ENCODE measurements at places on chromosomes 12 and 14.
A peak's percentile ranks its signal among the peaks of the same experiment; 100 is the strongest.

- DNase-seq, result no peak
These were observed 42.2 kb upstream of the FBXO33 start for GRCh38 chr14:39474416-39474911.

GRCh38 chr14:96824283-96824682 is 27.1 kb downstream of the VRK1 start:
- no peak for DNase-seq

DNA sequence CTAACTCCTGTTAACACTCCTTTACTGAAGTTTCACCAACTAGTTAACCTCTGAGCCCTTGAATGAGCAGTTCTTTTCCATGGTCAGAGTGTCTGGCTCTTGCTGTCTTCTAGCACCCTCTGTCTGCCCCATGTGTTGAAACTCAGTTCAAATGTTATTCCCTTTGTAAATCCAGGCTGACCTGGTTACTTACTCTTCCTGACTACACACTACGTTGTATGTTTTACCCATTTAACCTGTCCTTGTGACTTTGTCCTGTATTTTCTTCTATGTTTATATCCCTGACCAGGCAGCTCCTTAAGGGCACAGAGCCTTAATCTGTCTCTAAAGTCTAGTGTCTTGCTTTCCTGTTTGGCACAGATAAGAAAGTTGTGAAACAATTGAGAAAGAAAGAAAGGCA is 389.0 kb upstream of the RPL10L start:
- DNase-seq, result no peak

GRCh38 chr14:43410631-43411030 is 1096.5 kb downstream of the FSCB start:
- DNase-seq, result no peak

DNA sequence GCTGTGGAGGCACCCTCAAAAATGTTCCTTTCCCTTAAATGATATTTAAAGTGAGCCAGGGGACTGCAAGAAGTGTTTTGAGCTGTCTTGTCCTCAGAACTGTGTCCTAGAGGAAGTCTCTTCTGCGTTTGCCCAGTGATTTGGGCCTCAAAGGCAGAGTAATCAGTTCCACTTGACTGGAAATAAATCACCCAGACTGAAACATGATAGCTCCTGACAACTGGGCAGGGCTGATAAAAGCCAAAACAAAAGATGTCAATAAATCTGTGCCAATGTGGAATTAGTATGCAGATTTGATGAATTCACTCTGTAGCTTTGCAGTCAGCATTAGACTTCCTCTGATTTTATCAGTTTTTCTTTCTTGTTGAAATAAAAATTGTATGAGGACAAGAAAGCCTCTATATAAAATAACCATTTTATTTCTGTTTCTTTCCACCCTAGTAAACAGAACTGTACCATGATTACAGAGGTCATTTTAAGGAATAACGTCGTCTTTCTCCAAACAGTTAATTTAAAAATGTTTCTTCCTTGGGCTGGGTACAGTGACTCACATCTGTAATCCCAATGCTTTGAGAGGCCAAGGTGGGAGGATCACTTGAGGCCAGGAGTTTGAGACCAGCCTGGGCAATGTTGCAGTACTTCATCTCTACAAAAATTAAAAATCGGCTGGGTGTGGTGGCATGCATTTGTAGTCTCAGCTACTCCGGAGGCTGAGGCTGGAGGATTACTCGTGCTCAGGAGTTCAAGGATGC is 180.8 kb downstream of the ERC1 start:
- DNase-seq, result no peak

DNA sequence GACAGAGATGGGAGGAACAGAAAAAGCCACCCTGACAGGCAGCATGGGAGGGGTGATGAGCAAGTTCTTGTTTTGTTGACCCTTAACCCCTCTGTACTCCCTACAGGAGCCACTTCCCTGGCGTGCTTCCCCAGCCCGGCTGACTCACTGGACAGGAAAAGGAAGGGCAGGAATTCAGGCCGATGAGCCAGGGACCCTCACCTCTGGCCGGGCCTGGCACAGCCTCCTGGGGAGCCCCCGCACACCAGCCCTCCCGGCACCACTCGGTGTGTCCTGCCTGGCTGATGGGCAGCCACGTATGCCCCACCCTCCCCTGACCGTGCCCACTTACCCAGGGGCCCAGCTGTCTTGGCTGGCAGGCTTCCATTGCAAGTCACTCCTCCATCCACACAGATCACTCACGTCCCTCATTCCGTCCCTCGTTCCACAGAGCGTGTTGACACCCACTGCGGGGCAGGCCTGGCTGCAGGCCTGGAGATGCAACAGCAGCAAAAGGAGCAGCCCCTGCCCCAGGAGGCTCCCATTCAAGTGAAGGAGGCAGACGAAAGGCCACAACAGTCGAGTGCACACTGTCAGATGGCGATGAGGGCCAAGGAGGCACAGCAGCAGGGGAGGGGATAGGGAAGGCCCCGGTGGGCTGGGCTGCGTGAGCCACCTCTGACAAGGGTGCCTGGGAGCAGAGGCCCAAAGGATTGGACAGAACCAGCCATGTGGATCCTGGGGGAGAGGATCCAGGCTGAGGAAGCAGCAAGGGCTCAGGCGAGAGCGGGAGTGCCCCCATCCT is 19.7 kb upstream of the CD9 start:
- DNase-seq, result no peak

DNA sequence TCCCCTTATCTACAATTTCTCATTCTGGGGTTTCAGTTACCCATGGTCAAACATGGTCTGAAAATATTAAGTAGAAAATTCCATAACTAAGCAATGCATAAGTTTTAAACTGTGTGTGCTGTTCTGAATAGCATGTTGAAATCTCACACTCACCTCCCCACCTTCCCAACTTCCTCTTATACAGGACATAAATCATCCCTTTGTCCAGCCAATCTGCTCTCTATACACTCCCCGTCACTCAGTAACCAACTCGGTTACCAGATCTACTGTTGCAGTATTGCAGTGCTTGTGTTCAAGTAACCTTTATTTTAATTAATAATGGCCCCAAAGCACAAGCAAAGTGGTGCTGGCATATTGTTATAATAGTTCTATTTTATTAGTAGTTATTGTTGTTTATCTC is 420.5 kb downstream of the GXYLT1 start:
- no peak for DNase-seq

DNA sequence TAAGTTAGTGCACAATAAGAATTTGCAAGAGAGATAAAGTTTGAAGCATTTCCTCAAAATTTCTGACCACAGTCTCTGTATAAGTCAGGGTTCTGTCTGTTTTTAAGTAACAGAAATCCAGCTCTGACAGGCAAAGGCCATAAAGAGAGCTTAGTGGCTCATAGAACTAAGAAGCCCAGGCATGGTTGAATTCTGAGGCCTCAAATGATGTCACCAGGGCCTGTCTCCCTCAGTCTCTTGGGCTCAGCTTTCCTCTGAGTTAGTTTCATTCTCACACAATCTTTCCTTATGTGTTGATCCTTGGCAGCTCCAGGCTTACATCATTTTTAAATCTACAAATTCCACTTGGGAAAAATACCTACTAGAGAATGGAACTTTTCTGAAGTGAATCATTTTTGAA is 173.4 kb upstream of the ATP2B1 start:
- DNase-seq, result no peak

DNA sequence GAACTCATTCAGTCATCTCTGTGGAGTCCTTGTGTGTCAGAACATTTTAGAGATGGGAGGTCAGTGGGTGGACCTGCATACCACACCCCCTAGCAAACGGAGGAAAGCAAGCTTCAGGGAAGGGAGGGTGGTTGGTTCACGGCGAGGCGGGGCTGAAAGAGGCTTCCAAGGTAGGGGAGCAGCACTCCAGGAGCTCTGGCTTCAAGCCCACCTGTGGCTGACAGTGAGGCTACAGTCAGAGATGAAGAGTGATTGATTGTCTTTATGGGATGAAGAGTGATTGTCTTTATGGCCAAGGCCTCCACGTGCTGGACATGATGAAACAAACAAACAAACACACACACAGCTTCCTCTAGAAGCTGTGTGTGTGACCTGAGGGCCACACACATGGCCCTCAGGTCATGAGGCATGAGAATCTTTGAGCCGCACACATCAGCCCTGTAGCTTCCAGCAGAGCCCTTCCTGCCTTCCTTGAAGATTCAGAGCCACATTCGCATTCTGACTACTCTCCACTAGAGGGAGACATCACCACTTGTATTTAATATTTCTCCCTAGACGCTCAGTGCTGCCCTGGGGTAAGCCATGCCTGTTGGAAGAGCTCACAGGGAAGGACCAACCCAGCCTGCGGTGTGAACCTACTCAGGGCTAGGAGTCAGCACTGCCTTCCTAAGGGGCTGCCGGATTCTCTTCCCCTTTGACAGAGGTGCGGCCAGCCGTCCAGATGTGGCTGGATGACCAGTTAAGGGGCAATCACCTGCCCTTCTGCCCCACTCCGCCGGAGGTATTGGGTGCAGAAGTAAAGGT is 54.4 kb upstream of the KCNA1 start:
- peak; percentile 55 for DNase-seq

DNA sequence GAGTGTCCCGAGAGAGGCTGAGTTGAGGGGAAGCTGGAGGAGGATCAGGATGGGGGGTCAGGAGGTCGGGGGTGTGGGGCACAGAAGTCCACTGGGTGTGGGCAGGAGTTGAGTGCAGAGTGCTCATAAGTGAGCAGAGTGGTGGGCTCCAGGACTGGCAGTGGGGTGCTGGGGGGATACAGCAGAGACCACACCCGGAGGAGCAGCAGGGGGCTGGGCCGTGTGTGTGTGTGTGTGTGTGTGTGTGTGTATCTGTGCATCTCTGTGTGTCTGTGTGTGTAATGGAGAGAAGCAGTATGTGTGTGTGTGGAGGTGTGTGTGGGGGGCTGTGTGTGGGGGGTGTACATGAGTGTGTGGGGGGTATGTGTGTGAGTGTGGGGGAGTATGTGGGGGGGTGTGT is 4.9 kb upstream of the NUDT14 start:
- DNase-seq, result no peak

- no peak for DNase-seq
These were observed 115.3 kb downstream of the ZNF664 start for GRCh38 chr12:124088217-124088907.

- no peak for DNase-seq
These were observed 32.4 kb upstream of the PLEK2 start for GRCh38 chr14:67444395-67444794.

DNA sequence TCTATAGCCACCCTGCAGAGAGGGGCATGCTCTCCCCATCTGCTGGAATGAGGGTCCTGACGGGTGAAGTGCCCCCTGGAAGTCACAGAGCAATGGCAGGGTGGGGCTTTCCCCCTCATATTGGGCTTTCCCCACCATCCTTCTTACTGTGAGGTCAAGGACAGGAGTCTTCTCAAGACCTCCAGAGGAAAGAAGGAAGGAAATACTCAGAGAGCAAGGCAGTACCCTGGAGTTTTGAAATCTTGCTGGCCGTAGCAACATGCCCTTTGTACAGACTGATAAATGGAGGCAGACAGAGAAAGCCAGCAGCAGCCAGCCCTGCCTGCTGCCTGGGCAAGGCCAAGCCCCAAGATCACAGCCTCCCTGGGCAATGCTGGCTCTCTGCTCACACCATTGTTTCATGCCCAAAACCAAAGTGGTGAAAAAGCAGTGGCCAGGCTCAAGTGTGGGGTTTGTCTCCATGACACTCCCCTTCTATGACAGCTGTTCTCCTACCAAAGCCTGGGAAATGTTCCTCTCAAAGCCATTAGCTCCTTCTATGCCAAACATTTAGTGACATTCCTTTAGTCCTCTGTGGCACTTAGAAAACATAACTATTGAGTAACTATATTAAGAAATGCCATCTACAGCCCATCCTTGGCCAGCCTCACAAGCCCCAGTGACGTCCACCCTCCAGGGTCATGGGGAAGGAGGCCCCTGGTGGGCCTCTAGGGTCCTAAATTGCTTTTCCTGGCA is 13.2 kb upstream of the ITPK1 start:
- no peak for DNase-seq

GRCh38 chr12:121795034-121795968 is 1.8 kb upstream of the RHOF start:
- peak; percentile 59 for DNase-seq

GRCh38 chr12:6465467-6466183 is 4.9 kb downstream of the VAMP1 start:
- peak; percentile 34 for DNase-seq

DNA sequence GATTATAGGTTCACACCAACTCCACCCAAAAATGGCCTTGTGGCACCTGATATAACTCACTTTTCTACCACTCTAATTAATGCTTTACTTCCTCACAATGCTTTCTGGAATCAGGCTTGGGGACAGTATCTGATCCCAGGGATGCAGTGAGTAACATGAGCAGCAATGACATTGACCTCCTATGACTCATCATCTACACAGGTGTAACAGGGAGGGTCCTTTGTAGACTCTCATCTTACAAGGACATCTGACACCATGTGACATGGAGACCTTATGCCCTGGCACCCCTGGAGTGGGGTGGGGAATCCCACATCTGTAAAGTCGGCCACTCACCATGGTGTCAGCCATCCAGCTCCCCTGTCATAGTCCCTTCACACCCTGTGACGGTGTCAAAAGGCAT is 586.4 kb downstream of the MED13L start:
- no peak for DNase-seq

- DNase-seq, result no peak
These were observed 56.1 kb downstream of the APAF1 start for GRCh38 chr12:98701166-98701565.

GRCh38 chr12:106118-106591 is 39.6 kb downstream of the IQSEC3 start:
- DNase-seq, result no peak

GRCh38 chr12:13156277-13156676 is 40.2 kb upstream of the EMP1 start:
- no peak for DNase-seq

DNA sequence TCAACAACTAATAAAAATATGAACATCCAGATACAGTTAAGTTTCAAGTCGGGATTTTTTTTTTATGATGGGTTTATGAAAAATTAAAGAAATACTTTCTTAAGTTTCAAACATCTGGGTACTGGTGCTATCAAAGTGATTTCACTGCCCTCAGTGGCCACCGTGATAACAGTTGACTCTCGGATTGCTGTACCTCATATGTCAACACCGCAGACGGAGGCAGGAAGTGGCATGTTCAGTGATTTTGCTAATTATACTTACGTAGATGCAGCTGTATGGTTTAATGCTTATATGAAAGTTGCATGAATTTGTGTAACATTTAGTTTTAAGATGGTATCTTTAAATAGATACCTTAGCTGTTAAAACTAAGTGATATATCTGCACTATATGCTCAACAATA is 20.8 kb upstream of the FBLN5 start:
- no peak for DNase-seq

DNA sequence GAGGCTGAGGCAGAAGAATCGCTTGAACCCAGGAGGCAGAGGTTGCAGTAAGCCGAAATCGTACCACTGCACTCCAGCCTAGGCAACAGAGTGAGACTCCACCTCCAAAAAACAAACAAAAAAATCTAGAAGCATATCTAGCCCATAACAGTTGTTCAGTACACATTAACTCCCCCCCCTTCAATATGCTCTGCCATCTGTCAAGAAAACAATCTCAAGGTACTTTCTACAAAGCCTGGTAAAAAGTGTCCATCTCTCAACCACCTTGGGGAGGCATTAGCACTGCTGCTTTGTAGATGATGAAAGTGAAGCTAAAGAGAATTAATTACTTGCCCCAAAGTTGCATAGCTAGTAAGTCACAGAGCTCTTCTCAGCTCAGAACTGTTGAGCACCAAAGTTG is 24.9 kb downstream of the LGALS3 start:
- no peak for DNase-seq
